ENCODE measurements at places on chromosomes 11 and 22.

DNA sequence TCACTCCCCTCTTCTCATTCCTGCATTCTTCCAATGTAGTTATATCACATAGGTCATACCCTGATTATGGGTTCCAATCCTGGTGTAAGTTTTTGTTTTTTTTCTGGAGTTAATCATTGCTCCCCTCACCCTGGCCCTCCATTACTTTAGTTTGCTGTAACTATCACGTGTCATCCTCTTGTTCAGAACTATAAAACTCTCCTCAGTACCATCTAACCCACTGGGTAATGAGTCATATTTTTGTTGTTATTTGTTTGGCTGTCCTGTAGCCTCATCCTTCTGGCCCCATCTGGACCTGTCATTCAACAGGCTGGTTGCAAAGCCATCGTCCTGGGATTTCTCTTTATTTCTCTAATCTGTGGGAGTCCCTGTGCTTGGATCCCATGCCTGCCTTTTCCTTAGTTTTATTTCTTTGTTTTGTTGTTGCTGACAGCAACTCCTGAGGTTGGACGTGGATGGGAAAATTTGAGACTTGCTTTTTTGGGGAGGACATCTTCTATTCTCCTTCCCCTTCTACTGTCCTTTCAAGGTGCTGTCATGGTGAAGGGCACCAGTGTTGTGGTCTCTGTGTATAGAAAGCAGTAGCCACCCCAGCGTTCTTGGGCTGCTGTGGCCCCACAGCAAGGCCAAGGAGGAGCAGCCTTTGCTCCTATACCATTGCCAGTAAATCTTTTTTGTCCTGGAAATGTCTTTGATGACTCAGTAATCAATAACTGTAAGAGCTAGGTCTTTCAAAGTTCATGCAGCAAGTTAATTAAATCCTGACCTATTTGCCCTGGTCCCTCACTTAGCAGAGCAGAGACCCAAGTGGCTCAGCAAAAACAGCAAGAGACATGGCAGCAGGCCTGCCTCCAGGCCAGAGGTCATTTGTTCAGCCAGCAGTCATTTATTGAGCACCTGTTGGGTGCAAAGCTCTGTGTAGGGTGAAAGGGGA is 82.5 kb downstream of the C22orf31 start:
- no peak for DNase-seq

GRCh38 chr11:88345408-88345807 is 7.9 kb upstream of the CTSC start:
- DNase-seq, result no peak

GRCh38 chr11:118610773-118611432 is 3.5 kb downstream of the PHLDB1 start:
- peak; percentile 86 for DNase-seq

GRCh38 chr11:75949023-75949672 is 134.1 kb downstream of the UVRAG start:
- DNase-seq, result no peak

GRCh38 chr11:88695689-88696414 is 358.3 kb upstream of the CTSC start:
- DNase-seq, result no peak

DNA sequence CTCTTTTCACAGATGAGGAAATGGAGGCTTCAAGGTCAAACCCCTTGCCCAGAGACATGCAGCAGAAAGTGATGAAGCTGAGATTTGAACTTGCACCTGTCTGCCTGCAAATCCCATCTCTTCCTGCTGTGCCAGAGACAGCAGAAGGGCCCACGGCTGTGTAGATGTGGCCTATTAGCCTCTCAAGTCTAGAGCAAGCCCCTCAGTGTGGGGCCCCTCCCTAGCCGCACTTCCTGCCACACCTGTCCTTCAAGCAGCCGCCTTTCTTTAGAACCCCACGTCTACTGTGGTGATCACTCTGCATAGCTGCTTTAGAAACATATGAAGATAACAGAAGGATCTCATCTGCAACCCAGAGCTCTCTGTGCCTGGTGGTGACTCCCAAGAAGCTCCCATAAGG is 41.2 kb upstream of the JAM3 start:
- DNase-seq, result peak; percentile 37

DNA sequence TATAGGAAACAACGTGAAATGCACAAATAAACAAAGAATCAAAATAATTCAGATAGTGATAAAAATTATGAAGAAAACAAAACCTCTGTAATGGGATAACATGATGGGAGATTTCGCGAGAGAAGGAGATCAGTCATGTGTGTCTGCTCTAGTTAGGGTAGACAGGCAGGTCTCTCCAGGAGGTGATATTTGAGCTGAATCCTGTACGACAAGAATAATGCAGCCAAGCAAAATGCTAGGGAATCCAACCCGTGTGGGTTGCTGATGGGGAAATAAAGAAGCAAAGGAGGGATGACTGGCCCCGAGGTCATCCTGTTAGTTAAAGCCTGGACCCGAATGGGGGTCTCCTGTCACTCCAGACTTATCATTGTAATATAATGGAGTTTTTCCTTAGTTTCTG is 16.0 kb downstream of the MAML2 start:
- no peak for DNase-seq

DNA sequence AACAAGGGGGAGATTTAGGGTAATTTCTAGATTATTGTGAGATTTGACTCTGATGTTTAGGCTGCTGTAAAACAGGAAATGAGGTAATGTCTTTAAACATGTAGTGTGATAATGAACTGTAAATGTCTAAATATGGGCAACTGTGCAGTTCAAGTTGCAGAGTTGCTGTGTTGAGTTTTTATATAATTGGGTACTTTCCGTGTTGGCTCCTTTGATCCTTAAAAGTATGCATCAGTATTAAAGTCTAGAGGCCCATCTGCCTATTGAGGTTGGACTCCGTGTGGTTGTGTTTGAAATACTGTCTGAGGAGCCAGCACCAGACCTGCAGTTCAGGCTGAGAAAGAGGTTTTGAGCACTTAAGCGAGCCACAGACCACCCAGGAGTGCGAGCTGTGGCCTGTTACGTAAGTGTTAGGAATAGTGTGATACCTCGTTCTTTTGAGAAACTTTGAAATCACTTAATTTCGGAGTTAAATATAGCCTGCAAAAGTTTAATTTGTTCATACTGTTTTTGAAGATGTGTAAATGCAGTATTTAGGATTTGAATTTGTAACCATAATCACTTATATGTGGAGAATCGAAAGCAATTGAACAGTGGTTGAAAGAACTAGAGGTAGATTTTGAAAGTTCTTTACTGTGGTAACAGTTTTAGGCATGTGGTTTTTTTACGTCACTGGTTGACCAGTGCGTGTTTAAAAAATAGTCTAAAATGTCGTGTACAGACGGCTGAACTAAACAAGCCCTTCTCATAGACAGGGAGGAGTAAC is 9.0 kb downstream of the FAM118A start:
- peak; percentile 83 for DNase-seq

DNA sequence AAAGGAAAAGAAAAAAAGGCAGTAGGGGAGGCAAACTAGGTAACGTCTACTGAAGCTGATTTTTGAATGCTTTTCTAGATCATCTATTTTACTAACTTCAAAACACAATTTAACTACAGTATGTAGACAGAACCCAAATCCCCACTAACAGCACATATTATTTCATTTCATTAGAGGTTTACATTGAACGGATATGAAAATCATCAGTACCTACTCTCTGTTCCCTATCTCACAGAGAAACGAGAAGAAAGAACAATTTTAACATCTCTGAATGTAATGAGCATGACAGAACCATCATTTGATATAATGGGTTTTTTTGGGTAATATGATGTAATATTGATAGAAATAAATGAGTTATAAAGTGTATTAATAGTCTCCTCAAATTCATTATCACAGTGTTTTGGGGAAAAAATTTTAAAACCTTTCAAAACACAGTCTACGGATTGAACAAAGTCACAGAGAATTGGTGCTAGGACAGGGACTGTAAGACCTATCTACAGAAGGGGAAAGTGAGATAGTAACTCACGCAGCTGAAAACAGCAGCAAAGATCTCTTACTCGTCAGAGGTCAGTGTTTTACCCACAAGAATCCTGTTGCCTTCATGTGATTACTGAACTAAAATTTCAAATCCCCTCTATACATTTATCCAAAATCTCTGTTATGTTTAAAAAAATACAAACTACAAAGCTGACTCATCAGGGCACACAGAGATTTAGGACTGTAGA is 77.3 kb downstream of the ZBTB44 start:
- no peak for DNase-seq

DNA sequence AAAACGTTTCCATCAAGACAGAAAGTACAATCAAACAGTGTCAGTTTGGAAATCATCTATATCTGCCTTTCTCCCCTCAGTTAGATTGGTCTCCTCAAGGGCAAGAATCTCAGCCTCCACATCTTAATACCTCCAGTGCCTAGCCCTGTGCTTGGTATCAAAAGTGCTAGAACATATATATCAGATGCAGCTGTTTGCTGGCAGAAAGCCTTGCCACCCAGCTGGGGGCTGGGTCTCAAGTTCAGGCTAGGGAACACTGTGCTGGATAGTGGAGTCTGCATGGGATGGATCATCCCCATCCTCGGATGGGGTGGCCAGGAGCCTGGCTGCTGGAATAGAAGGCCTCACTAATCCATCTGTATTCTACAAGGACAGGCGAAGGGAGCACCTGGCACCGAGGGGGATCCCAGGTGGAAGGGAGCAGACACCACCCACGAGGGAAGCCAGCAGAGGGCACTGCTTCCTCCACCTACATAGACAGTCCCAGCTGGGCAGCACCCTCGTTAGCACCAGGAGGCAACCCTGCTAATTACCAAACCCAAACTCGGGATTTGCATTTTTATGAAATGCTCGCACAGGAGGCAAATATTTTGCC is 602.2 kb downstream of the BUD13 start:
- no peak for DNase-seq

- no peak for DNase-seq
Measured at GRCh38 chr11:132054822-132055221, 684.4 kb downstream of the NTM start.

- DNase-seq, result no peak
Measured at GRCh38 chr11:95247127-95247684, 16.2 kb upstream of the SESN3 start.

DNA sequence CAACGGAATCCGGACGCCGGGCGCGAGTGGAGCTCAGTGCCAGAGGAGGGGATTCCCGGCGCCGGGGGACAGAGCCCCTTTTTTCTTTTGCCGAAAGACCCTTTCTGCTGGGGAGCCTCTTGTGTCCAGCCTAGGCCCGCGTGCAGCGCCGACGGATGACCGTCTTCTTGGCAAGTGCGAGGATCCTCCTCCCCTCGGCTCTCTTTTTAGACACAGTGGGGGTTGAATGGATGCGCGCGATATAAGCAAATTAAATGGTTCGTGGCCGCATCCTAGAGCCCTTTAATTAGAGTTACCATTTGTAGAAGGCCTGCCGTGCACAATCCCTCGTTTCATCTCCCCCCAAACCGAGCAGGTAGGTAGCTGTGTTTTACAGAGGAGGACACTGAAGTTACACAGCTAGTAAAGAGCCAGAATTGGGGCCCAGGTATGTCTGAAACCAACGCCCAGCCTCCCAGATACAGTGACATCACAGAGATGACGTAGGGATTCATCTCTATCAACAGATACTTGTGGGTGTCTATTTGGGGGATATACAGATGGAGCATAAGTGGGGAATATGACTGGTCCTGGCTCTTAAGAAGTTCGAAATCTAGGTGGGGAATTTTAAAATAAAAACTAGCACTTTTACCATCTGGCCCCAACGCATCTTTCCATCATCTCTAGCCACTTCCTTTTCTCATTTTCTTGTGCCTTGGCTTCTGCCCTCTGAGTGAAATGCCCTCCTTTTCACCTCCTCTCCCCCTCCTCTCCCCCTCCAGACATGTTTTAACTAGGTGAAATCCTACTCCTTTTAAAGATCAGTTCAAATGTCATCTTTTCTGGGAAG is 875 bp downstream of the TCP11L1 start:
- DNase-seq, result peak; percentile 42

DNA sequence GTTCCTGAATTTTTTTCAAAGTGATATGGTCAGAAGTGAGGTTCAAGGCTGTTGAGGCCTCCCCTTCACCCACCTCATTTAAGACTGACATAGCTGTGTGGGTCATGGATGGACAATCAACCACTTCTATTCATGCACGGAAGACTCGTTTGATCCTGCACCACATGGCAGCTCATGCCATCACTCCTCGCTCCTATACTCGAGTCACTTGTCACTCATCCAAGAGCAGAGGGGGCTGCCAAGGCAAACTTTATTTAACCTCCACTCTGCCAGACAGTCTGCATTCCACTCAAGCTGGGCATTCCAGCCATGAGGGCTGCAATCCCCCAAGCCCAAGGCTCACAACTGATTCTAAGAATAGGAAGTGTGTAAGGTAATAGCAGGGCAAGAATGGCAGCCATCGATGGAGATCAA is 34.1 kb downstream of the SNX19 start:
- no peak for DNase-seq

DNA sequence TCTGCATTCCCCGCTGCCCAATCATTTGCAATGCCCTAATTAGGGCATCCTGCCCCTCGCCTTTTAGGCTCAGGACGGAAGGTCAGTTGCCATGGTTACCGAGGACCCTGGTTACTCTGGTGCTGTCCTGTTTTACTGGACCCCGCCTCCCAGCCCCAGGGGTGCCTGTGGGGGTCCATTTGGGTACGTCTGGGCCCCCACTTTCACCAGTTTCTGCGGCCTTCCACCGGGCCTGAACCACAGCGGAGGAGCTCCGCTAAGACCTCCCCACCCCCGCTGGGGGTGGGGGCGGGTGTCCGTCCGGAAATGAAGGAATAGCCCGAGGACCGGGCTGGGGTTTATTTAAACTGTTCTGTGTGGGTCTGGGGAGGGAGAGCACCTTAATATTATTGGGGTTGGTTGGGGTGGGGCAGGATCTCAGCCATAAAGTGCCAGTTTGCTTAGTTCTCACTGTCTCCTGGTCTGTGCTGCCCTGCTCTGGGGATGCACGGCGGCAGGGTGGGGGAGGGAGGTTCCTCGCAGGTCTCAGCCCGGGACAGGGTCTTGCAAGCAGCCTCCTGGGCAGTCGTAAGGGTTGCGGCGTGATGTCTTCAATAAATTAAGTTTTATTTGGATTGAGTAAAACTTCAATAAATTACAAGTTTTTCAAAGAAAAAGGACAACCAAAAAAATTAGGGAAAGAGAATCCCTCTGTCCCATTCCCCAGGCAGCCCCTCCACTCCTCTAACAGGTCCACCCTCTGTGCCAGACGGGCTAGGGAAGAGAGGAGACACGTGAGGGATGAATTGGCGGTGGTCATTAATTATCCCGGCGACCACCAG is 5.3 kb downstream of the PHOX2A start:
- DNase-seq, result no peak

GRCh38 chr11:92458486-92458885 is 233.9 kb downstream of the FAT3 start:
- no peak for DNase-seq

- DNase-seq, result no peak
Measured at GRCh38 chr11:119172513-119172912, 4.0 kb downstream of the NLRX1 start.

- DNase-seq, result no peak
Measured at GRCh38 chr11:74434528-74434927, 32.8 kb downstream of the KCNE3 start.

- DNase-seq, result no peak
Measured at GRCh38 chr11:44638032-44638431, 72.6 kb downstream of the CD82 start.

DNA sequence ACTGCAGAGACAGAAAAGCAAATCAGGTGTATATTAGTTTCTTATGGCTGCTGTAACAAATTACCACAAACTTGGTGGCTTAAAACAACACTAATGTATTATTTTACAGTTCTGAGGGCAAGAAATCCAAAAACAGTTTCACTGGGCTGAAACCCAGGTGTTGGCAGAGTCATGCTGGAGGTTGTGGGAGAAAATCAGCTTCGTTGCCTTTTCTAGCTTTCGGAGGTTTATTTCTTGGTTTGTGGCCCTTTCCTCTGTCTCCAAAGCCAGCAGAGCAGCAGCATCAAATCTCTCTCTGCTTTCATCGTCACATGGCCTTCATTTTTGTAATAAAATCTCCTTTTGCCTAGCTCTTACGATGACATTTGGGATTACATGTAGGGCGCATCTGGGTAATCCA is 33.0 kb upstream of the OR6M1 start:
- DNase-seq, result no peak
